ENCODE measurements at places on chromosomes 7 and 10. TPM values are rescaled to one million over a fixed set of nuclear protein-coding genes. Genes with fewer than 3 reads are reported as not detected.

GRCh38 chr10:29959586-29959985 lies 99.8 kb downstream of the JCAD start:
- DNase-seq: no peak

- DNase-seq: peak; percentile 75
Observed at GRCh38 chr7:103987451-103987850, 2.0 kb downstream of the RELN start.

- DNase-seq: no peak
Observed at GRCh38 chr10:98748298-98748697, 301.6 kb upstream of the HPS1 start.

DNA sequence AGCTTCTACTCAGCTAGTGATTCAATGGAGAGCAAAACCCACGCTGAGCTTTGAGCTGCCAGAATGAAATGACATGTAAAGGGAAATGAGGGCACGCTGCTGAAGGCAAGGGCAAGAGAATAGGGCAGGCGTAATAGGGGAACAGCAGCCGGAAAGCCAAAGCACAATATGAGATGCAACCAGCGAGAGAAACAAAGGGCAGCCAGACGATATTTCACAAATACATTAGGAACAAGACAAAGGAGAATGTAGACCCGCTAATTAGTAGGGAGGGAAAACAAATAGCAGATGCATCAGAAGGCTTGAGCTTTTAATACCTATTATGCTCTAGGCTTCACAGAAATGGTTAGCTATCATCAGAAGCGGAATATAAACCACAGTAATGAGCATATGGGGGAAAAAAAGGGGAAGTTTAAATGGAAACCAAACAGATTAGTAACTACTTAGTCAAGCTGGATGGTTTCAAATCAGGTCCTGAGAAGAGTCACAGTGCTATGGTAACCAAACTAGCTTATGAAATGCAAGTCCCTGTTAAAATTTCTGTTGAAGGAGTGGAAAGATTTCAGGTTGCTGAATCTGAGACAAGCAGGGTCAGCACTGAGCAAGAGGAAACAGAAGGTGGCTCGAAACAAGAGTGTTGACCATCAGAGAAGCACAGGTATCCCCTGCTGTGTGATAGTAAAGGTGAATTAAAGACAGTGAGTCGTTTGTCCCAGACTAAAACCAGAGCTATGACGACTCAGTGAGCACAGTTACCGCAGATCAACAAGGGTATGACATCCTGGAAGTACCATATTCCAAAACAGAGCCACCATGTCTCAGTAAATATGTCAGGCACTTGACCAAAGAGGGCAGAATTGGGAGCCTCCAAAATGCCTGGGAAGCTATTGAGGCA lies 496.9 kb upstream of the CELF2 start:
- no peak for DNase-seq

DNA sequence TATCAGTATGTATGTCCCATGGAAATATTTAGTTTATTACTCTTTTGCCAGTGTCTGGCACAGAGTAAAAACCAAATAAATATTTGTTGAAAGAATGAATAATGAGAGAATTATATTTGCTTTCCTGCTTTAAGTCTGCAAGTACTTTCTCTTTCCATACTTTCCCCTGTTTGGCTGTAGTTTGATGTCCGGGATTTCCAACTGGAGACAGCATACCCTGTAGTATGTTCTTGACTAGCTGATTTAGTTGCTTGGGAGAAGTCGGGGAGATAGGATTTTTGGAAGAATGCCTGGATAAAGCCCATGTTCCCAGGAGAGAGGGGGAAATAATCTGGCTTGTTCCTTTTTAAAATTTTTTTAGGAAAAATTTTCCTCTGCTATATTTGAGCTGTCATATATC lies 516.1 kb downstream of the CCSER2 start:
- no peak for DNase-seq

GRCh38 chr10:25934621-25935139 lies 651 bp downstream of the MYO3A start:
- DNase-seq: no peak

GRCh38 chr7:18792871-18793595 lies 297.5 kb downstream of the HDAC9 start:
- no peak for DNase-seq

- no peak for DNase-seq
Observed at GRCh38 chr10:1175956-1176565, 119.9 kb downstream of the WDR37 start.

GRCh38 chr10:60732198-60732806 lies 46.0 kb upstream of the CDK1 start:
- no peak for DNase-seq

GRCh38 chr10:117134306-117135025 lies 3.6 kb downstream of the VAX1 start:
- no peak for DNase-seq

GRCh38 chr10:59229441-59229840 lies 53.0 kb downstream of the PHYHIPL start:
- DNase-seq: no peak

DNA sequence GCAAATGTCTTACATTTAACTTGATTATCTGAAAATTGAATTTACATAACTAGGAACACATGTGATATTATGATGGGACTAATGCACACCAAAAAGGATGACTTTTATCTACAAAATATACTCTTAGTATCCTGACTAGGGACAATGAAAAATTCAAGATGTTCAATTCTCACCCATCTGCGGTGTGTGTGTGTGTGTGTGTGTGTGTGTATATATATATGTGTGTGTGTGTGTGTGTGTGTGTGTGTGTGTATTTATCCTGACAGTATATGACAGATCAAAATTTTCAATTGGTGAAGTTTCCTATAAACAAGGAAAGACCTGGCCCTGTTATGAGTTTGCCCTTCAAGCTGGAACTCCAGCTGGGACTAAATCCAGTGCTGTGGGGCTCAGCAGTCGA lies 40.3 kb upstream of the MET start:
- DNase-seq: no peak

- no peak for DNase-seq
Observed at GRCh38 chr7:130047831-130048230, 3.3 kb downstream of the ZC3HC1 start.

DNA sequence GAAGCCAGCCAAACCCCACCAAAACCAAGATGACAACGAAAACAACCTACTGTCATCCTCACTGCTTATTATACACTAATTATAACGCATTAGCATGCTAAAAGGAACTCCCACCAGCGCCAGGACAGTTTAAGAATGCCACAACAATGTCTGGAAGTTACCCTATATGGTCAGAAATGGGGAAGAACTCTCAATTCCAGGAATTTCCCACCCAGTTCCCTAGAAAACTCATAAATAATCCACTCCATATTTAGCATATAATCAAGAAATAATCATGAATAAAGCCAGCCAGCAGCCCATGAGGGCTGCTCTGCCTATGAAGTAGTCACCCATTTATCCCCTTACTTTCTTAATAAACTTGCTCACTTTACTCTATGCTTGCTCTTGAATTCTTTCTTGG lies 20.8 kb downstream of the MICU1 start:
- DNase-seq: no peak

- no peak for DNase-seq
Observed at GRCh38 chr10:79266543-79267312, 80.5 kb upstream of the PPIF start.

DNA sequence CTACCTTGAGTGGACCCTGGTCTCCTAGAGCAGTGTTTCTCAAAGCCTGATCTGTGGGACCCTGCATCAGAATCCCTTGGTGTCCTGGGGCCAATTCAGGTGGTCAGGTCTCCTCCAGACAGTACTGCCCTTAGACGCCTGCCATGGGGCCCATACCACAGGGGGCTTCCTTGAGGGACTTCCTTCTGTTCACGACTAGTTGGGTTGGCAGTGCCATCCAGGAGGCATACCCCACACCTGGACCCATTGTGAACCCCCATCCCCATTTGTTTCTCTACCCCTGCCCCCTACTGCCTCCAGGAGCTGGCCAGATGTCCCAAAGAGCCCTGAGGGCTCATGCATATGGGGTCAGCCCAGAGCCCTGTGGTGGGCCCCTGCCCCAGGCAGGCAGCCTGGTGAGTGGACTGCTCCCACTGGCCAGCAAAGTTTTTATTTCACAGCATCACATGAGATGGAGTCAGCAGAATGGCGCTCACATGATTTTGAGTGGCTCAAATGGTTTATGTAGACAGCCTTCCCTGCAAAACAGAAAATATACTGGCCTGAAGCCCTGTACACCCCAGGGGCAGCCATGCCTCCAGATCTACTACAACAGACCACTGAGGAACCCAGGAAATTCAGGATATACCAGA lies 259.9 kb upstream of the ZMIZ1 start:
- DNase-seq: no peak

CRHR2 gene
- not detected for total RNA-seq

DENND10 gene
- 36.4 TPM for total RNA-seq

OR2A14 gene
- total RNA-seq: not detected

PTTG1IP2 gene
- not detected for total RNA-seq

CAMK2B gene
- 2.2 TPM for total RNA-seq

TCTN3 gene
- 46.0 TPM for total RNA-seq

OPN1SW gene
- total RNA-seq: not detected

CCDC7 gene
- total RNA-seq: 1.0 TPM

C10orf62 gene
- not detected for total RNA-seq

Measured in G401 (cell line).